ENCODE measurements at places on chromosomes 5 and 9.

- DNase-seq: no peak
These were observed 2.0 kb downstream of the VCAN start for GRCh38 chr5:83473346-83474160.

DNA sequence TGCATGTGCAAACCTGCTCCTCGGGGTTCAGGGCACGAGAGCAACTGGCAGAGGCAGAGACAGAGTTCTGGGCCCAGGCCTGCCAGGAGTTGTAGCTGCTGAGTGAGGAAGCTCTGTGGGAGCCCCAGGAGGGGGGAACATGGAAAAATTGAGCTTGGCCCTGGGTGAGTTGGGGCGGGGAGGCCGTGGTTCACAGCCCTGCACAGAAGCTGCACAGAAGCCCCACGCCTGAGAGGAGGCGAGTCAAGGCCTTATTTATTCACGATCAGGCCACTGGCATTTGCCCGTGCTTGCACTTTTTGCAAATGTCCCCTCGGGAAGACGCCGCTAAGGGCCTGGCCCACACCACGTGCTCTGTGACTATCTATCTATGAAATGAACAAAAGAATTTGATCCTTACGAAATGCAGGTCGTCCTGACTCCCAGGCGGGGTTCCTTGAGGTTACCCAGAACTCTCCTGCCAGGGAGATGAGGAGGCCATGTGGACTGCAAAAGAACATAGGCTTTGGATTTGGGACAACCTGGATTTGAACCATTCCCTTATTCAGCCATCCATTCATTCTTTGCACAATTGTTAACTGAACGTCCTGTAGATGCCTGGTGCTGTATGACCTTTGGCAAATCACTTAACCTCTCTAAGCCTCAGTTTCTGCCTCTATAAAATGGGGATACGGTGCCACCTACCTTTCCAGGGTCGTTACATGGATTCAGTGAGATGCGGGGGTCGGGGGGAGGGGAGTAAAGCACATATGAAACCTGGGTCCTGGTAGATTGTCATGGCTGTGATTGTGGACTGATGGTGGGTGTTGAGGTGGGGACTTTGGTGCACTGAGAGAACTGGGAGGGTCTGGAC lies 17.9 kb downstream of the COL27A1 start:
- DNase-seq: no peak

DNA sequence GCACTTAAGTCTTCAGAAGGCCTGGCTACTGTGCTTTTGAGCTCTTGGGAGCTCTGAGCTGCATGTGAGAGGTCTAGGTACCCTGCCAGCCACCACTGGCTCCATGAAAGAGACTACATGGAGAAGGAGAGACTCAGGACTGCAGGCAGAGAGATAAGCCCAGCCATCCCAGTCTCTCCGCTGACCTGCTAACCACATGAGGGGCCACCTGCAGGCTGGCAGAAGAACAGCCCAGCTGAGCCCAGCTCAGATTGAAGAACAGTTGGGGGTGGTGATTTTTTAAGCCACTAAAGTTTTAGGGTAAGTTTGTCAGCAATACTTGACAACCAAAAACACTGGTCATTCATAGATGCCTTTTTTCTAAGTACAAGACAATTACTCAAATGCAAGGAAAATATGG lies 205.0 kb upstream of the PRDM9 start:
- DNase-seq: no peak

GRCh38 chr9:121836366-121836885 lies 185.0 kb downstream of the DAB2IP start:
- no peak for DNase-seq

- DNase-seq: no peak
These were observed 16.9 kb upstream of the TMEM250 start for GRCh38 chr9:136135326-136136126.

DNA sequence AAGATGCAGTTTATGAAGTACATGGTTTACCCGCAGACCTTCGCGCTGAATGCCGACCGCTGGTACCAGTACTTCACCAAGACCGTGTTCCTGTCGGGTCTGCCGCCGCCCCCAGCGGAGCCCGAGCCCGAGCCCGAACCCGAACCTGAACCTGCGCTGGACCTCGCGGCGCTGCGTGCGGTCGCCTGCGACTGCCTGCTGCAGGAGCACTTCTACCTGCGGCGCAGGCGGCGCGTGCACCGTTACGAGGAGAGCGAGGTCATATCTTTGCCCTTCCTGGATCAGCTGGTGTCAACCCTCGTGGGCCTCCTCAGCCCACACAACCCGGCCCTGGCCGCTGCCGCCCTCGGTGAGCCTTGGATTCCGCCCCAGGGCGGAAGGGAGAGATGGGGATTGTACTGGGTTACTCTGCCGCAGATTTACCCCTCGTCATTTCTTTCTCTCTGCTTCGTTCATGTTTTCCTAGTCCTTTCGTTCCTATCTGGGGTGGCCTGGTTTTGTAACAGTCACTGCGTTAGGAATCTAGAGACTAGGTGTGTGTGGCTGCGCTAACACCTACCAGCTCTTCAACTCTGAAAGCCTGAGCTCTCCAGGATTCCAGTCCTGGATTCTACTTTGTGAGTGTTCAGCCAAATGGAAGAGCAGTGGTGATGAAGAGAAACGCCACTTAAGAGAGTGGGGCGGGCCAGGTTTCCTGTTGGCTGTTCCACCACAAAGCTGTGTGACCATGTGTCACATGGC lies 638 bp downstream of the MRPS30 start:
- DNase-seq: peak; percentile 68
